ENCODE measurements at places on chromosomes 12 and 14. TPM values are rescaled to one million over a fixed set of nuclear protein-coding genes. Genes with fewer than 3 reads are reported as not detected.

Gene TESPA1
- total RNA-seq, result 2.4 TPM

Gene KRT6C
- total RNA-seq, result not detected

Gene C12orf50
- not detected for total RNA-seq

Gene CPNE6
- not detected for total RNA-seq

Gene SRRM4
- not detected for total RNA-seq

Gene FRMD6
- 0.53 TPM for total RNA-seq

Gene CLEC4A
- total RNA-seq, result not detected
